Putamen (tissue), 1 donor: ENCODE measurements at places on chromosomes 6 and 20.

DNA sequence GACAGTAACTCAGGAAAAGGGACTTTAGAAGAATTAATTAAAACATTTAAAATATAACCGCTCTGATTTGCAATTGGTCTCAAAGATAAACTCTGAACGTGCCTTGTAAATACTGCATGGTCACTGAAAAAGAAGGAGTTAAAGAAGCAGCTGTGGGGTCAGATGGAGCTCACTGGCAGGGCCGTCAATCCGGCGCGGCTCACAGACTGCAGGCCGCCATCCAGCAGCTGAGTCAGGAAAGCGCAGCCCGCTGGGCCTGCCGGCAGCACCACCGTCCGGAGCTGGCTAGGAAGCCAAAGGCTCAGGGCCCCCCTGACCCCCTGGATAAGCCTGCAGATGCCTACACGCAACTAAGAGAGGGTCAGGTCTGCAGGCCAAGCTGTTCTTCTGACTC lies 54.2 kb upstream of the FRMD1 start:
- no peak for DNase-seq

GRCh38 chr20:60403105-60403741 lies 445.0 kb downstream of the CDH26 start:
- no peak for DNase-seq

GRCh38 chr6:52555518-52556233 lies 21.2 kb downstream of the TRAM2 start:
- DNase-seq: no peak

DNA sequence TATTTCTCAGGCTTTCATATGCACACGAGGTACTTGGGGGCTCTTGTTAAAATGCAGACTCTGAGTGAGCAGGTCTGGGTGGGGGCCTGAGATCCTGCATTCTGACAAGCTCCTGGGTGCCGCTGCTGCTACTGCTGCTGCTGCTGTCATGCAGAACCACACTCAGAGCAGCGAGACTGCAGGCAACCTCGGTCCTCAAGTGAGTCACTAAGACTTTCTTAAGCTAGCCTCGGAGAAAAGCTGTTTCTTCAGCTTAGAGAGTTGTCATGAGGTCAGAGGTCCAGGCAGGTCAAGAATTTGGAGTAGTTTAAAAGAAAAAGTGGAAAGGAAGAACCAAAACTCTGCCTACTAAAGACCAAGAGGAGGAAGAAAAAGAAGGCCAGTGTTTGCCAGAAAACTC lies 92.9 kb downstream of the SPTLC3 start:
- DNase-seq: no peak

DNA sequence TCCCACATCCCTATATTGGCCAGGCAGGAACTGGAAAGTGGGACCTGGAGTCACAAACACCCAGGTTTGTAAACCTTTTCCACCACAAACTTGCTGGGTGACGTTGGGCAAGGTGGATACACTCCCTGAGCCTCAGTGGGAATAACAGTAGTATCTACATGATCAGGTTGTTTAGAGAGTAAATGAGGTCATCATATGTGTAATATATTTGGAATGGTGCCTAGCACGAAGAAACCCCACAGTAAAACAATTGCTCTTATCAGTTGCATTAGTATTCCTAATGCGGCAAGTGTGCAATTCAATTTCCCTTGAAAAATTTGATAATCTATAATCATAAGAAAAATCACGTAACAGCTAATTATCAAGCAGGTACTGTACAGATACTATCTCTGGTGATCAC lies 51.9 kb downstream of the HIVEP2 start:
- no peak for DNase-seq

DNA sequence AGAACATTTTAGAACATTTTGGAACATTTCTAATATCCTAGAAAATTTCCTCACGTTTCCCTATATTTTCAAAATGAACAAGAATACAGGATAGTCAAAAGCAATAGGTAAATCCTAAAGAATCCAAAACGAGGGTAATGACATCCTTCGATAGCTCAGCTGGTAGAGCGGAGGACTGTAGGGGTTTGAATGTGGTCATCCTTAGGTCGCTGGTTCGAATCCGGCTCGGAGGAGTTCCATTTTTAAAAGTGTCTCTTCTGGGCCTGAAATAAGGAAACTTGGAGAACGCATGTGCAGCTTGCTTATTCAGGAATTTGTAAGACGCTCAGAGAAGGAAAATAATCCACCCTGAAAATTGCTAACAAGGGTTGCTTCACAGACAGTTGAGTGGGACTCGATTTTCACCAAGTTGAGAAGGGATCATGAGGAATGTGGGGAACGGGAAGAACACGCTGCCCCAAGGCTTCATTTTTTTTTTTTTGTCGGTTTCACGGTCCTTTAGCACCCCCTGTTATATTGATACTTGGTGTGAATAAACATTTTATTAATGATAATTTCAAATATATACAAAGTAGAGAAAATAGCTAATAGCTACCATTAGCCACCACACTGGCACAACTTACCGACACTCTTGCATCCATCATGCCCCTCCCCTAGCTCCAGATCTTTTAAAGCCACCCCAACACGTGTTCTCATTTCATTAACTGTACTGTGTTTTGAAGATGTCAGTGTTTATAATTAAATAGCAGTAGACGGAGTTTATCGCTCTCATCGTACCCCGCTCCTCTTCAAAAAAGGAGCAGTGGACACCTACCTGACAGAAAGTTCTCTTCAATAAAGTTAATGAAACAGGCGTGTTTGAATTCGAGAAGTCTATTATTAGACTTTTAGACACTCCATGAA lies 1.8 kb upstream of the ABT1 start:
- peak; percentile 28 for DNase-seq

- no peak for DNase-seq
Observed at GRCh38 chr6:11324453-11325015, 92.1 kb upstream of the NEDD9 start.

GRCh38 chr6:37218061-37218460 lies 39.5 kb upstream of the TBC1D22B start:
- DNase-seq: no peak

- DNase-seq: no peak
Observed at GRCh38 chr6:157813191-157813590, 9.9 kb upstream of the SNX9 start.

DNA sequence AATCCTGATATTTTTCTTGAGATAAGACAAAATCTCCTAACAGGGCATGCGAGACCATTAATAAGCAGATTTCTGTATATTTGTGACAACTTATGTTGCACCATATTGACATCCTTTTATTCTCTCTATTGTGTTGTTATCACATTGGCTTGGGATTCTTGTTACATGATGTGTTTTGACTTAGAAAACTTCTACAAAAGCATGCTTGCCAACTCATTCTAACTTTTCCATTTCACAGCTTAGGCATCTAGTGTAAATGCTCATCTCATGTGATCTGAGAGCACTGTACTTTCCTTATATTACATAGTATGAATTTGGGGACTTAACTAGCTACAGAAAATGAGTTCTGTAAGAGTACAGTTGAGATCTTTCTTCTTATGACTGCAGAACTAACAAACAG lies 1040.7 kb upstream of the ADGRB3 start:
- DNase-seq: no peak

DNA sequence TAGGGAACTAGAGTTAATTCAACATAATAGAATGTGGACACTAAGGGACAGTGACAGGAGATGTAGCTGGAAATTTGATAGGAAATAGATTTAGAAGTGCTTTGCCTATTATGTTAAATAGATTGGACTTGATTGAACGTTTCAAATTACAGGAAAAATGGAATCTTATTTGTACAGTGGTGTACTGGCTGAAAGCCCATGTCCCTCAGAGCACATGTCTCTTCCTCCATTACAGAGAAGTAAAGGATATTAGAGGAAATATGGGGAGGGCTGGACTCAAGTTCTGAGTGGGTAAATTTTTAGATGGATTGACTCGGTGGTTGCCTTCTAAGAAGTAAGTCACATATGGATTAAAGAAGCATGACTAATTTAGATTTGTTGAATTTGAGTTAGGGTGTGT lies 11.4 kb downstream of the PKIB start:
- no peak for DNase-seq

DNA sequence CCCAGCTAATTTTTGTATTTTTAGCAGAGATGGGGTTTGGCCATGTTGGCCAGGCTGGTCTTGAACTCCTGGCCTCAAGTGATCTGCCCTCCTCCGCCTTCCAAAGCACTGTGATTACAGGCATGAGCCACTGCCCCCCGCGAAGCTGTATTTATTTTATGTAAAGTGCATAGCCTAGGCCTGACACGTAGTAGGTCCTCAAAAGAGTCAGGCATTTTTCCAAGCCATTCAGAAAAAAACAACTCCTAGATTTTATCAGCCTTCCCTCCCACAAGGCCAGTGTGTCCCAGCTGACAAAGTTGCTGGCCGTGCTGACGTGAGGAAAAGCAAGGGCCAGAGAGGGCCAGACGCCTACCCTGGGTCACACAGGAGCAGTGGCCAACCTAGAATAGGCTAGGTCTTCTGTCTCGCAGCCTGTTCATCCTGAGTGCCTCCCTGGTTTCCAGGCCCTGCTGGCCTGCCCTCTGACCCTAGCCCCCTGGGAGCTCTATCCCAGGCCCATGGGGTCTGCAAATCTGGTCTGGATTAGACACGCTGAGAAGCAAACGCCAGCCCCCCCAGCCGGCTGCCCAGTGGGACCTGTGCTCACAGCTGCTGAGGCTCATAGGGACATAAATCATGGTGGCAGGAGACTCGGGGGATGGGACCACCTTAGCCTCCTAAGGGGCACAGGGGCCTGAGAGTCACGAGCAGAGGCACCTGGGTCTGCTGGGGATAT lies 11.8 kb downstream of the TCF15 start:
- no peak for DNase-seq

GRCh38 chr6:106608080-106608668 lies 21.1 kb downstream of the RTN4IP1 start:
- peak; percentile 4 for DNase-seq

- no peak for DNase-seq
Observed at GRCh38 chr6:166672624-166673206, 45.7 kb upstream of the RPS6KA2 start.

DNA sequence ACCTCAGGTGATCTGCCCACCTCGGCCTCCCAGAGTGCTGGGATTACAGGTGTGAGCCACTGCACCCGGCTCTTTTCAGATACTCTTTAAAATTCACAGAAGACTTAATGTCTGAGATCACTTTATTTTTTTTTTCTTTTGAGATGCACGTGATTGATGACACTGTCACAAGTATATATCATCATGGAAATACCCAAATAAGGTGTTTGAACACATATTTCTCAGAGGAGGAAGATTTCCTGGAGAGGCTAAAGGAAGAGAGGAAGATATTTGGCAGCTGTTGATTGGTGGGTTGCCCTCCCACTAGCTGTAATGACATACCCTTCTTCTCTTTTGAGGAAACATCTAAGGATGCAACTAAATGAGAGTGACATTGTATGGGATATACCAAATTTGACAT lies 225.9 kb upstream of the CITED2 start:
- no peak for DNase-seq

GRCh38 chr6:102520966-102521365 lies 1127.5 kb downstream of the GRIK2 start:
- DNase-seq: no peak

DNA sequence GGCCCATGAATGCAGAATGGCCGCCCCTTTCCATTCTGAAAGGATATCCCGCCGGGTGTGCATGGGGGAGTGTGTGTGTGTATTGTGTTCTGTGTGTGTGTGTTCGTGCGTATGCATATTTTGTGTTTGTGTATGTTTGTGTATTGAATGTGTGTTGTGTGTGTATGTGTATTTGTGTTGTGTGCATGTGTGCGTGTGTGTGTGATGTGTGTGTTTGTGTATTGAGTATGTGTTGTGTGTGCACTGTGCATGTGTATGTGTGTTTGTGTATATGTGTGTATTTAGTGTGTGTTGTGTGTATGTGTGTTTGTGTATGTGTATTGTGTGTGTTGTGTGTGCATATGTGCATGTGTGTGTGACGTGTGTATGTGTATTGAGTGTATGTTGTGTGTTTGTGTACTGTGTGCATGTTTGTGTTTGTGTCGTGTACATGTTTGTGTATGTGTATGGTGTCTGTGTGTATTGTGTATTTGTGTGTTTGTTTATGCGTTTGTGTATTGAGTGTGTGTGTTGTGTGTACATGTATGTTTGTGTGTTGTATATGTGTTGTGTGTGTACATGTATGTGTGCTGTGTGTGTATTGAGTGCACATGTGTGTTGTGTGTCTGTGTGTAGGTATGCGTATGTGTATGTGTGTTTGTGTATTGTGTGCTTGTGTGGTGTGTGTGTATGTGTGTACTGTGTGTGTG lies 226.3 kb downstream of the TAF4 start:
- no peak for DNase-seq

DNA sequence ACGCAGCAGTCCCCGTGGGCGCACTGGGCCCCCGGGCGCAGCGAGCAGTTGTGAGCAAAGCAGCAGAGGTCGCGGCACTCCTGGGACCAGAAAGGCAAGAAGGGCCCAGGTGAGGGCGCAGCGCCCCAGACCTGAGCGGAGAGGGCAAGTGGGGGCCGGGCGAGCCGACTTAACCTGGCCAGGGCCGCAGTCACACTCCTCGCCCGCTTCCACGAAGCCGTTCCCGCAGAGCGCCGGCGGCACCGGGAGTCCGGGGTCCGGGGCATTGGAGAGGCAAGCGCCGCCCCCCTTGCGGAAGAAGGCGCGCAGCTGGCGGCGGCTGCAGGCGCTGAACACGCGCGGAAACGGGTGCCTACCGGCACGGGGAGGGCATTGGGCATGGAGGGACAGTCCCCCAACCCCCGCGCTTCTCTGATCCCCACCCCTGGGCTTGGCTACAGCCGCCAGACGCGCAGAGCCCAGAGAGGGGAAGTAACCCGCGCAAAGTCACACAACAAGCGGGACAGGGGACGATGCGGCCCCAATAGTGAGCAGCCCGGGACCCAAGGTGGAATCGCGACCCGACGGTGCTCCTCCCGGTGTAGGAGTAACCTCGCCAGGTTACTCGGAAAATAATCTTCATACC lies 9.2 kb downstream of the ADAM33 start:
- no peak for DNase-seq

DNA sequence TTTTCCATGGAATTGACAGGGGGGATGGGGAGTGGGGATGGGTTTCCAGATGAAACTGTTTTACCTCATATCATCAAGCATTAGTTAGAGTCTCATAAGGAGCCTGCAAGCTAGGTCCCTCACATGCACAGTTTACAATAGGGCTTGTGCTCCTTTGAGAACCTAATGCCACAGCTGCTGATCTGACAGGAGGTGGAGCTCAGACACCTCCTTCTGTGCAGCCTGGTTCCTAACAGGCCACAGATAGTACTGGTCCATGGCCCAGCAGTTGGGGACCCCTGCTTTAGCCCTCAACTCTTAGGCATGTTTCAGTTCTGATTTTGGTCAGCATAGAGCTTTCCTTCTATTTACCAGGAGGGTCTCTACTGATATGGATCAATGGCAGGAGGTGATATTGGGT lies 251.6 kb downstream of the LAMA2 start:
- DNase-seq: no peak

GRCh38 chr6:72740135-72740534 lies 118.3 kb downstream of the KCNQ5 start:
- DNase-seq: no peak

DNA sequence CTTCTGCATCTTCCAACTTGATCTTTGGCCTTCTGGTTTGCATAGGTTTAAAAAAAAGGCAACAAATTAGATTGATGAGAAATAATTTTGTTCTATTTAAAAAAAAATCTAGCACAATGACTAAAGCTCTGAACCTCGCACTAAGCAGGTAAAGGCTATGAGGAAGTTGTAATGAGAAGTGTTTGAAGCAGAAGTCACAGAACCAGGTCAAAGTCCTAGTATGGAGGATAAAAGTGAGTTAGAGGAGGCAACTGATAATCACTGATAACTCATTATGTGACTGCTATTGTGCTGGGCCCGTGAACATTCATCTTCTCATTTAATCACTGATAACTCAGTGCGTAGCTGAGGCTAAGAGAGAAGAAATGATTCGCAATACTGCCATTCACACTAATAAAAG lies 46.1 kb upstream of the GFRAL start:
- no peak for DNase-seq
